NCI-H226 (cell line): ENCODE measurements at places on chromosomes 12 and 14.
A peak's percentile ranks its signal among the peaks of the same experiment; 100 is the strongest.

- no peak for DNase-seq
These were observed 16.2 kb downstream of the PLEKHD1 start for GRCh38 chr14:69500736-69501135.

DNA sequence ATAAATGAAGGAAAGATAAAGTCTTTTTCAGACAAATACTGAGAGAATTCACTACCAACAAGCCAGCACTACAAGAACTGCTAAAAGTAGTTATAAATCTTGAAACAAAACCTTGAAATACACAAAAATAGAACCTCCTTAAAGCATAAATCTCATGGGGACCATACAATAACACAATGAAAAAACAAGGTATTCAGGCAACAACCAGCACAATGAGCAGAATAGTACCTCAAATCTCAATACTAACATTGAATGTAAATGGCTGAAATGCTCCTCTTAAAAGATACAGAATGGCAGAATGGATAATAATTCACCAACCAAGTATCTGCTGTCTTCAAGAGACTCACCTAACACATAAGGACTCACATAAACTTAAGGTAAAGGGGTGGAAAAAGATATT lies 7.7 kb upstream of the IQSEC3 start:
- no peak for DNase-seq

GRCh38 chr14:49306152-49306751 lies 279.9 kb downstream of the RPS29 start:
- DNase-seq = peak; percentile 36

DNA sequence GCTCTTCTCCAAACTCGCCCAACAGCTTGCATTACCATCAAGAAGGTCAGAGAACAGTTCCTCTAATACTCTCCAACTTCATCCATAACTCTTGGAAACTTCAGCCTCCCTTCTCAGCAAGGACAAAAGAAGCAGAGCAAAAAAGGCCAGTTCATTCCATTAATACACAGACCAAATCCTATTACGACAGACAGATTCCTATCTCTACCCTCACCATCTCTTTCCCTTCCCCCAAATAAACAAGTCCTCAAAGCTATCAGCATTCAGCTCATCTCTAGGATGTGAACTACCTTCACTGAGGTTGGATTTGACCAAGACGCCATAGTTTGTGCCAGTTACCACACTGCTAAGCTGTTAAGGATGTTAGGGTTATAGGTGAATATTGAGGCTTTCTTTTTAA lies 25.2 kb downstream of the SINHCAF start:
- DNase-seq = no peak

- DNase-seq = no peak
These were observed 2.6 kb downstream of the GPR68 start for GRCh38 chr14:91241863-91242262.

DNA sequence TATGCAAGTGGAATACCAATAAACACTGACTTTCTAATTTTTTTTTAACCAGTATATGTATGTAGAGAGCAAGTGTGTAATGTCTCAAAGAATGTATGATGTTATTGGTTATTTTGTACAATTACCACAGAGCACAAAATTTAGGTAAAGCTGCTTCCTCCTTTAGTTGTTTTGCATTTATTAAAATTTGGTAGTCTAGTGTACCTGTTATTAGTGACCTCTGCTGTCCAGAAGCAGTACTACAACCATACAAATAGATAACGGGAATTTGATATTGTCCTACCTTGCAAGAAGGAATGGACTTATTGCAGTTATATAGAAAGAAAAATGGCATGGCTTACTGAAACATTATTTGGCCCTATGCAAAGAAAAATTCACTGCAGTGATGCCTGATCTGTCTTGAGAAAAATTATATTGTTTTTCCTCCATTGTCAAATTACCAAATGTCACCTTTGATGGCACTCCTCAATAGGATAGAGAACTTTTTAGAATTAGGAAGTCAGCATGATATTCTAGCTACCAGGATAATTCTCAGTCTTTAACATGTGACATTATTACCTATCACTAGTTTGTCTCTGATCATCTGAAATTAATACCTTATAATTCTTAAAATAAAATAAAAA lies 153.9 kb upstream of the RMST start:
- DNase-seq = no peak

DNA sequence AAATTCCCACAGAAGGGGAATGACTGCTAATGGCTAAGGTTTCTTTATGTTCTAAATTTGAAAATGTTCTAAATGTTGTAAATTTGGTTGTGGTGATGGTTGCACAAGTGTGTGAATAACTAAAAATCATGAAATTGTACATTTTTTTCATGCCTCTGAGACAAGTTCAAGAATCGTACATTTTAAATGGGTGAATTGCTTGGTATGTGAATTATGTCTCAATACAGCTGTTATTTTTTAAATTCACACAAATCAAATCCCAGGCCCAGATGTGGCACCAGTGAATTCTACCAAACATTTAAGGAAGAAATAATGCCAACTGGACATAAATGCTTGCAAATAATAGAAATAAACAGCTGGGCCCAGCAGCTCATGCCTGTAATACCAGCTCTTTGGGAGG lies 28.6 kb upstream of the RND1 start:
- no peak for DNase-seq

- no peak for DNase-seq
These were observed 2.5 kb downstream of the PGAM5 start for GRCh38 chr12:132713123-132713522.

DNA sequence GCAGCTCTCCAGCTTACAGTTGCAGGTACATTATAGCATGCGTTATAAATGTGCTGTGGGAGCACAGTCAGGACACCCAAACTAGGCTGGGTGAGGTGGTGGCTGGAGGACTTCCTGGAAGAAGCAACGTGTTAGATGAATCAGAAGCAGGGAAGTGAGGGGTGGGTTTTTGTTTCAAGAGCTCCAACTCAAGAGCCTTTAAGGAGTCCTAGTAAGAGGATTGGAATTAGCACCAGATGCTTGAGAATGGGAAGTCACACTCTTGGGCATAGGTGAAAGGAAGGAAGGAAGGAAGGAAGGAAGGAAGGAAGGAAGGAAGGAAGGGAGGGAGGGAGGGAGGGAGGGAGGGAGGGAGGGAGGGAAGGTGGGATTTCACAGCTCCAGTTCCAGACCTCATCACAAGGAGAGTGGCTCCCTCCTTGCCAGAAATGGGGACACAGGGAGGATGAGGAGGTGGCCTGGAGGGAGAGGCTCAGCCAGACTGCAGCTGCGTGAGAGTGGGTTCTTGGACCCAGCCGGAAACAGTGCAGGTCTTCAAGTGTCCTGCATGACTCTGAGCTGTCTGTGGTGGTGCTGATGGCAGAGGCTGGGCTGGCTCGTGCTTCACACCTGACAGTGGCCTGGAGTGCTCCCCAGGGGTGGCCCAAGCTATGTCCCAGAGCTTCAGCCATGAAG lies 115.7 kb upstream of the GSC start:
- no peak for DNase-seq

GRCh38 chr12:41228066-41228820 lies 40.1 kb downstream of the PDZRN4 start:
- DNase-seq = no peak

- DNase-seq = no peak
These were observed 847.8 kb downstream of the RPS29 start for GRCh38 chr14:48738186-48738925.

DNA sequence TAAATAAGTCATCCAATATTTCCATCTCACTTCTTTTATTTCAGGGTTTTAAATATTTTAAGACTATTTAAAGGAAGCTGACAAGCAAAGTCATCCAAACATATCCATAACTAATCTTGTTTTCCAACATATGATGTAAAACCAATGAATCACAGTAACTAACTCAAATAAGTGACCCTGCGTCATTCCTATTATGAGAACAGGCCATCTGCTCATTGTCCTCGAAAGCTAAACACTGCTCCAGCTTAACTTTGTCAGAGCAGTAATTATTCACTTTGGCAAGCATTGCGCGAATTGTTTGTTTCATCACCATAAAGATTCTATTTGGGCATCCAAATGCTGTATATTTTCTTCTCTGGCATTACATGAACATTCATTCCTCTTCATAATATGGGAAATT lies 99.1 kb downstream of the CAPZA3 start:
- no peak for DNase-seq

DNA sequence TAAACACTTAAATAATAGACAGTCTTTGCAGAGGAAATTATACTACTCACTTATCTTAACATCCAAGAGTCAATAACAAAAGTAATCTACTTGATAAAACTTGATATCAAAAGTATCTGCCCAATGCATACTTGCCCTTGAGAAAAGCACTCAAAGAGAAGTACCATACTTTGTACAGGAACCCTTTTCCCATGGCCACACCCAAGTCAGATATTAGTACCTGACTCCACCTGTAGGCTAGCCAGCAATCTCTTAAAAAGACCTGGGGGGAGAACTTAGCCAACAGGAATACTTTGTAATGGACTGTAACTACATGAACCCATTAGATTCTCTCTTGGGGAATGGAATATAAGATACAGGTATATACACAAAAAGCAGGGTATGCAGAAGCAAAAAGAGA lies 99.6 kb upstream of the HECTD1 start:
- no peak for DNase-seq

DNA sequence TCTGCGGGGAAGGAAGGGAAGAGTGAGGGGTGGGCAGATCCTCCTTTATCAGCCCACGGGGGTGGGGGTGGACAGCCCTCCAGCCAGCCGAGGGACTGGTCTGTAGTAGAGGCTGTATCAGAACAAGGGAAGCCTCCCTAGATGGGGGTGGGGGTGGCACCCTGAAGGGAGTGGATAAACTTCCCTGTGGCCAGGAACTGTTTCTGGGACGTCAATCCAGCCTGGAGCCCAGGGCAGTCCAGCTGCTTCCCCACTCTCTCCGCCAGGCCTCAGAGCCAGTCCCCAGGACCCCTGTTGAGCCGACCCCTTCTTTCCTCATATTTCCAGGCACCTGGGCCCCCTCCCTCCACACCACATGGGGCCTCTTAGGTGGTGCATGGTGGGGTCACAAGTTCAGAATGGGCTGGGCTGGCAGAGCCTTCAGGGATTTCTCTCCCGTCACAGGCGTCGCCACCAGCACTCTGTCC lies 6.7 kb downstream of the PLD4 start:
- no peak for DNase-seq
